ENCODE measurements at places on chromosomes 1 and 21.

DNA sequence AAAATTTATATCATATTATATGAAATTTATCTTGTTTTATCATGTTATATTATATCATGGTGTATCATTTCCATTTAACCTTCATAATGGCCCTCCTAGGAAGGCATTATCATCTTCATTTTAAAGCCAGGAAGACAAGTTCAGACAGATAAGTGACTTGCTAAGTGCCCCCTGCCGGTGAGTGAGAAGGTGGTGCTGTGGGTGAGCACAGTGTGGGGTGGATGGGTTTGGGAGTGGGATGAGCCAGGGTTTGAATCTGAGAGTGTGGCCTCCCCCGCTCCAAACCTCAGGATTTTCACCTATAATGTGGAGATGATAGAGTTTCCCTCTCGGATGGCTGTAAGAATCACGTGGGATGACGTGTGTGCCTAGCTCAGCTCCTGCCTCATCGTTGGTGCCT lies 108.7 kb upstream of the IGSF21 start:
- DNase-seq: no peak

DNA sequence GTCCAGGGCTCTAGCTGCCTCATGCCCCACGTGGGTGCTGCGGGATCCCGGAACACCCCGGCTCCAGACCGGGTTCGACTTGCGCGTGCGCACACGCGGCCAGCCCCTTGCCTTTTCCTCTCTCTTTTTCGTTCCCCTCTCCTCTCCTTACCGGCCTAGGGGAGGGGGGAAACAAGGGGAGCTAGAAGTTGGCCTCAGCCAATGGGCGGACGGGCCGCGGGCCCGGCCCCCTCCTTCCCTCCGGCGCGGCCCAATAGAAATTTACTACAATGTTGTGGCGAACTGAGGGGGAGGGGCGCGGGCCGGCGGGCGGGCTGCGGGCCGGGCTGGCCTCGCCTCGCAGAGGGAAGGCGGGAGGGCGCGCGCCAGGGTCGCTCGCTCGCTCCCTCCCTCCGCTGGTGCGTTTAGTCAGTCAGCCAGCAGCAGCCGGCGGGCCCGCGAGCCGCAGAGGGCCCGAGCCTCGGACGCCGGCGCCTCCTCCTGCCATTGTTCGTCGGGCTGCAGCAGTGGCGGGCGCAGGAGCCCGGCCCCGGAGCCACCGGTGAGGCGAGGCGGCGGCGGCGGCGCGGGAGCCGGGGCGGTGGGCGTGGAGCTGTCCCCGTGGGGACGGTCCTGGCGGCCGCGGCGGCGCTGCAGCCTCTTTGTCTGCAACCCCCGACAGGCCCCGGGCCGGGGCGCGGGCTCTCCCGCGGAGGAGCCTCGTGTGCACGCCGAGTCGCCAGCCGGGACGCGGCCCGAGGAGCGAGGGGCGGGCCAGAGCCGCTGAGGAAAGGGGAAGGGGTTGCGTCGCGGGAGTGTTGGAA lies at the start of gene EPB41:
Gene EPB41 (plus strand): TSS at position 342 of the 803 bp plus-strand sequence. CDS start 72,869 bp downstream, outside the sequence.
- DNase-seq: peak; percentile 93

GRCh38 chr1:110188035-110188618 lies 22.0 kb upstream of the KCNC4 start:
- DNase-seq: no peak

DNA sequence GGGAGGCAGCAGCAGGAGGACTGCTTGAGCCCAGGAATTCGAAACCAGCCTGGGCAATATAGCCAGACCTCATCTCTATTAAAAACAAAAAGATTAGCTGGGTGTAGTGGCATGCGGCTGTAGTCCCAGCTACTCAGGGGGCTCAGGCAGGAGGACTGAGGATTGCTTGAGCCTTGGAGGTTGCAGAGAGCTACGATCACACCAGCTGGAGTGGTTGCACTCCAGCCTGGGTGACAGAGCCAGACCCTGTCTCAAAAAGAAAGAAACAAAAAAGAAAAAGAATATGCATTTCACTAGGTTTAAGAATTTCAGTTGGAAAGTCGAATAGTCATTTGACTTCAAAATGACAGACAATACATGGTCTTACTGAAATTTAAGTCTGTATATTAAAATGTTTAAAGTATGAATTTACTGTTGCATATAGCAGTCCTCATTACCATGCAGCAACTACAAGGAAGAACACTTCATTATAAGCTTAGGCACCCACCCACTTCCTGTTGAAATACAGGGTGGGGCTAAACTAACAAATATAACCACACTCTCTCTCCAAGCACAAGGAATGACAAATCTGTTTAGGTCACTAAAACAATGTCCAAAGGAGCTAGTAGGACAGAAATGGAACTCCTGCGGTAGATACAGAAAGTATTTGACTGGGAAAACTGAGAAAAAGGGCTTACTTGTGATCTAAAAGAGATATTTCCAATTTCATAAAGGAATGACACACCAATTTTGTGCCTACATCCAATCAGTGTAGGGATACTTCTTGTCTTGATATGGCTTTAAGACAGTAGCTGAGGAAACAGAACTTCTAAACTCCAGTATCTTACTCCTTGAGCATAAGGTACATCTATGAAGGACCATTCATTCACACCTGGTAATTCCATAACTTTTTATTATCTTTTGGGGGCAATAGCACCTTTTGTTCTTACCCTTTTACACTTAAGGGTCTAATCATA lies 44.1 kb downstream of the GPR3 start:
- DNase-seq: peak; percentile 62

DNA sequence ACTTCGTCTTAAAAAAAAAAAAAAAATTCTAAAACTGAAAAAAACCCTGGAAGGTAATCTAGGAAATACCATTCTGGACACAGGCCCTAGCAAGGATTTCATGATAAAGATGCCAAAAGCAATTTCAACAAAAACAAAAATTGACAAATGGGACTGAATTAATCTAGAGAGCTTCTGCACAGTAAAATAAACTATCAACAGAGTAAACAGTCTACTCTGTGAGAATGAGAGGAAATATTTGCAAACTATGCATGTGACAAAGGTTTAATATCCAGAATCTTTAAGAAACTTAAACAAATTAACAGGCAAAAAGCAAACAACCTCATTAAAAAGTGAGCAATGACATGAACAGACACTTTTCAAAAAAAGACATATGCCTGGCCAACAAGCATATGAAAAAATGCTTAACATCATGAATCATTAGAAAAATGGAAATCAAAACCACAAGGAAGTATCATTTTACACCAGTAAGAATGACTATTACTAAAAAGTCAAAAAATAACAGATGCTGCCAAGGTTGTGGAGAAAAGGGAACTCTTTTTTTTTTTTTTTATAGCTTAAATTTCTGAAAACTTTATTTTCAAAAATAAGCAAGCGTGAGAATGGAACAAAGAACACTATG lies 29.4 kb upstream of the RNPC3 start:
- no peak for DNase-seq

DNA sequence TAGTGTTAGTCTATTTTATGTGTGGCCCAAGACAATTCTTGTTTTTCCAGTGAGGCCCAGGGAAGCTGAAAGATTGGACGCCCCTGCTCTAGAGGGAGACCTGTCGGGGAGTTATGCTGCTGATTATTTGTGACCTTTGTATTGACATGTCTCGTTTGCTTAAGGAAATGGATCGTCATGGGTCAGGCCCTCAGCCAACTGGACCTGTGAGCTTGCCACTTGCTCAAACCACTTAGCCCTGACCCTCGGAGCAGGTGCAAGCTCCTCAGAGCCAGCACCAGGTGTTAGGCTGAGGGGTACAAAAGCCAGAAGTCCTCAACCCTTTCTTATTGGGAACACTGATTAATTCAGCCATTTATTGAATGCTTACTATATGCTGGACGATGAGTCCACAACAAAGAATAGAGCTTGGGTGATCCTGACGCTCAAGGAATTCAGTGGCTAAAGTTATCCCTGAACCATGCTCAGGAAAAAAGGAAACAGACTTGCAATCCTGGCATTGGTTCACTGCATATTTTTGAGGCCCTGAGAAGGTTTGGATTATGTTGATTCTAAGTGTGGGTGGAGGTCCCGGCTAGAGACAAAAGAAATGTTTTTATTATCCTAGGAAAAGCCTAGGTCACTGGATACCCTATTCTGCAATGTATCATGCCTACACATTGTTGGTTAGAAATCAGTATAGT lies 19.0 kb downstream of the TGFB2 start:
- DNase-seq: no peak

GRCh38 chr21:28884481-28884880 lies 108.2 kb downstream of the LTN1 start:
- DNase-seq: no peak
